Caco-2 (cell line): ENCODE measurements at places on chromosomes 2 and 18. TPM values are rescaled to one million over a fixed set of nuclear protein-coding genes. Genes with fewer than 3 reads are reported as not detected.

DNA sequence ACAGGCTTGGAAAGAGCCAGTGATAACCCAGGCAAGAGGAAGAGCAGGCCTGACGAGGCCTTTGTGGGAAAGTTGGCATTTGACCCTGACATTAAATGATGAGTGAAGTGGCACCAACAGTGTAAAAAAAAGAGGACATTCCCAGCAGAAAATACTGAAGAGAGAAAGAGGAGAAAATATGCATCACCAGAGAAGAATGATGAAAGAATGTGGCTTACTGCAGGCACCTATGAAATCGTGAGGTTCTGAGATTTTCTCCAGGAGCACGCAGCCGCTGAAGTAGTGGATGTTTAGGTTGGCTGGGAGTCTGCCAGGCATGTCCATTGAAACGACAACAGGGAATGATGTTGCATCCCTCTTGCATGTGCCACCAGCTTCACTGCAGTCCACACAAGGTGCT lies 13.8 kb downstream of the EHD3 start:
- no peaks in the 10 kb centered on the region for H3K4me1 ChIP-seq
- H3K27ac ChIP-seq, result no peak overlapping the region
- H3K4me3 ChIP-seq, result no peak overlapping the region
- no peak for DNase-seq

DNA sequence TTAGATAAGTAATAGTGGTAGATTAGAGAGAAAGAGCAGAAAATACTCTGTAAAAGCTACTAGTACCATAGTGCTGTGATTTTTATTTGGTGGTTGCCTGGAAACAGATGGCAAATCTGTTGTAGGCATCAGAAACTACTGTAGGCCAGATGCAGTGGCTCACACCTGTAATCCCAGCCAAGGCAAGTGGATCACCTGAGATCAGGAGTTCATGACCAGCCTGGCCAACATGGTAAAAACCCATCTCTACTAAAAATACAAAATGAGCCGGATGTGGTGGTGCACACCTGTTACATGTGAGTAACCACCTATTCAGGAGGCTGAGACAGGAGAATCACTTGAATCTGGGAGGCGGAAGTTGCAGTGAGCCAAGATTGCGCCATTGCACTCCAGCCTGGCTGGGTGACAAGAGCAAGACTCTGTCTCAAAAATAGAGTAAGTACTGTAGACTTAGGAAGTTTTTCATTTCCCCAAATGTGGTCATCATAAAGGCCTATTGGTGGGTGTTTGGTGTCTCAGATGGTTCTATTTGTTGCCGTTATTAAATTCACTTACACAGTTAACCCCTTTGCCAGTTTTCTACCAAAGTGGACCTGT lies 79.6 kb downstream of the SPTBN1 start:
- no peaks in the 10 kb centered on the region for H3K36me3 ChIP-seq
- H3K27me3 ChIP-seq, result no peaks in the 10 kb centered on the region
- H3K4me1 ChIP-seq, result peaks cover 37% of the 10 kb centered on the region
- no peak for DNase-seq
- H3K4me3 ChIP-seq, result no peak overlapping the region
- H3K27ac ChIP-seq, result peak overlapping the region; percentile 99

- DNase-seq, result no peak
- no peaks in the 10 kb centered on the region; the same call in 1 of the 2 replicates for H3K36me3 ChIP-seq
- no peaks in the 10 kb centered on the region for H3K27me3 ChIP-seq
- H3K4me3 ChIP-seq, result no peak overlapping the region
- H3K4me1 ChIP-seq, result no peaks in the 10 kb centered on the region
These were observed 19.4 kb downstream of the ITGB1BP1 start for GRCh38 chr2:9403924-9404323.

- H3K27me3 ChIP-seq, result no peaks in the 10 kb centered on the region
- H3K4me3 ChIP-seq, result peak overlapping the region; percentile 98
- peaks cover 2% of the 10 kb centered on the region; the same call in 1 of the 2 replicates for H3K36me3 ChIP-seq
- DNase-seq, result peak; percentile 87
- H3K4me1 ChIP-seq, result peaks cover 6% of the 10 kb centered on the region
These were observed 1.1 kb upstream of the MAT2A start for GRCh38 chr2:85537600-85538506.

Gene DLX2
- total RNA-seq, result 0.79 and 0.82 TPM in 2 replicates

- no peaks in the 10 kb centered on the region for H3K27me3 ChIP-seq
- no peak overlapping the region for H3K27ac ChIP-seq
- H3K4me1 ChIP-seq, result 0 out of 2 replicates have a peak, but pooled peaks cover 8% of the 10 kb centered on the region
These were observed 122.0 kb upstream of the MYCN start for GRCh38 chr2:15818318-15818753.

DNA sequence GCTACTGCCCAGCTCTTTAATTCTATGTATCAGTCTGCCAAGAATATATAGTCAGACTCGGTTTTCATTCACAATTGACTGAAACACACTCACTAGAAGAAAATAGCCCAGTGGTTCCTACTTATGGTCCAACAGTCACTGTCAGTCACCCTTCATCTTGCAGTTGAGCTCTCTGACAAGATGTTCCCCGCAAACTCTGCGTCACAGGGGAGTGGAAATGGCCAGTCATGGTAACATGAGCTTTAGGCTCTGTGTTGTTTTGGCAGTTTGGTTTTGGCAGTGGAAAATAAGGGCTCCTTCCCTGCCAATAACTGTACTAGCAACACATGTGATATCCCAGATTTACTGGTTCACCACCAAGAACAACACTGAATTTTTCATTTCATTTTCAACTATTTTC lies 122.5 kb downstream of the PRPF40A start:
- no peaks in the 10 kb centered on the region for H3K4me1 ChIP-seq
- no peak overlapping the region for H3K4me3 ChIP-seq
- DNase-seq, result no peak
- H3K36me3 ChIP-seq, result no peaks in the 10 kb centered on the region
- no peak overlapping the region for H3K27ac ChIP-seq
- H3K27me3 ChIP-seq, result no peaks in the 10 kb centered on the region

Gene SCN3A
- total RNA-seq, result not detected in 2 replicates

- DNase-seq, result no peak
- H3K27ac ChIP-seq, result no peak overlapping the region
- no peaks in the 10 kb centered on the region for H3K36me3 ChIP-seq
- H3K4me3 ChIP-seq, result no peak overlapping the region
- H3K27me3 ChIP-seq, result no peaks in the 10 kb centered on the region
These were observed 178.3 kb upstream of the CCDC68 start for GRCh38 chr18:55137602-55138001.

GRCh38 chr18:48192542-48192941 lies 216.6 kb downstream of the ZBTB7C start:
- no peak overlapping the region for H3K27ac ChIP-seq
- H3K4me3 ChIP-seq, result no peak overlapping the region
- no peaks in the 10 kb centered on the region for H3K36me3 ChIP-seq
- DNase-seq, result no peak

Gene BOLL
- not detected in 2 replicates for total RNA-seq

- no peaks in the 10 kb centered on the region for H3K27me3 ChIP-seq
- H3K36me3 ChIP-seq, result no peaks in the 10 kb centered on the region
- H3K4me1 ChIP-seq, result no peaks in the 10 kb centered on the region
- H3K4me3 ChIP-seq, result no peak overlapping the region
- H3K27ac ChIP-seq, result no peak overlapping the region
These were observed 34.6 kb upstream of the PAIP2B start for GRCh38 chr2:71261534-71261933.

DNA sequence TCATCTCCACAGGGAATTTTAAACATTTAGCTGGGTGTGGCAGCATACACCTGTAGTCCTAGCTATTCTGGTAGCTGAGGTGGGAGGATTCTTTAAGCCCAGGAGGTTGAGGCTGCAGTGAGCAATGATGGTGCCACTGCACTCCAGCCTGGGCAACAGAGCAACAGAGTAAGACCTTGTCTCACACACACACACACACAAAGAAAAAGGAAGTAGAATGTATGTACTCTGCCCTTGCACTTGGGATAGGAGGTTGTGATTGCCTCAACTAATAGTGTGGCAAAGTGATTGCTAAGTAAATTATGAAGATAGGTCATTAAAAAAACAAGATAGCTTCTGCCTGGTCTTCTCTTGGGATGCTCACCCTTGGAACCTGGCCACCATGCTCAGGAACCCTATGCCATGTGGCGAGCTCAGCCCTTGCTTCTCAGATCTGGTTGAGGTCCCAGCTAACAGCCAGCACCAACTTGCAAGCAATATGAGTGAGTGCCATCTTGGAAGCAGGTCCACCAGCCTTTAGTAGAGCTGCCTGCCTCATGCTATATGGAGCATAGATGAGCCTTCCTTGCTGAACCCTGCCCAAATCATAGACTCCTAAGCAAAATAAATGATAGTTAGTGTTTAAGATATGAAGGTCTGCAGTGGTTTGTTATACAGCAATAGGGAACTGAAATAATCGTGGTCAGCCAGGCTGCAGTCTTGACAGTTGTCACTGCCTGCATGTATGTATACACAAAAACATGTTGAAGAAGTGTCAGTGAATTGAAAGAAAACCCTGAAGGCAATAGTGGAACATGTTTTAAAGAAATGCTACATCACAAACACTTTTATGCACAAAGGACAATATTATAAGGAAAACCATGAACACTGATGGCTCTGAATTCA lies 30.1 kb upstream of the PNO1 start:
- no peak overlapping the region for H3K27ac ChIP-seq
- H3K27me3 ChIP-seq, result no peaks in the 10 kb centered on the region
- DNase-seq, result no peak
- no peaks in the 10 kb centered on the region for H3K4me1 ChIP-seq

DNA sequence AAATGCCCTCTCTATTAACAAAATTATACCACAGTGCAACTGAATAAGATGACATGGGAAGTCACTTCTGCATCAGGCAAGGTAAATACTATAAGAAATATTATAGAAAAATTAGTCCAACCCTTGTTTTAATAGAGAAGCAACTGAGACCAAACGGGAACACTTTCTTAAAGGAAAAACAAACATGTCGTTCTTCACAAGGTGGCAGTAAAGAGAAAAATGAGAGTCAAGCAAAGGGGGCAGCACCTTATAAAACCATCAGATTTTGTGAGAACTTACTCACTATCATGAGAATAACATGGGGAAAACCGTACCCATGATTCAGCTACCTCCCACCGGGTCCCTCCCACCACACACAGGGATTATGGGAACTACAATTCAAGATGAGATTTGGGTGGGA lies 481.7 kb upstream of the CRIM1 start:
- DNase-seq, result no peak
- no peaks in the 10 kb centered on the region for H3K4me1 ChIP-seq

GRCh38 chr2:27907547-27907946 lies 17.0 kb downstream of the BABAM2 start:
- H3K27ac ChIP-seq, result no peak overlapping the region
- H3K4me3 ChIP-seq, result no peak overlapping the region
- H3K4me1 ChIP-seq, result no peaks in the 10 kb centered on the region
- no peaks in the 10 kb centered on the region for H3K36me3 ChIP-seq
- no peak for DNase-seq

DNA sequence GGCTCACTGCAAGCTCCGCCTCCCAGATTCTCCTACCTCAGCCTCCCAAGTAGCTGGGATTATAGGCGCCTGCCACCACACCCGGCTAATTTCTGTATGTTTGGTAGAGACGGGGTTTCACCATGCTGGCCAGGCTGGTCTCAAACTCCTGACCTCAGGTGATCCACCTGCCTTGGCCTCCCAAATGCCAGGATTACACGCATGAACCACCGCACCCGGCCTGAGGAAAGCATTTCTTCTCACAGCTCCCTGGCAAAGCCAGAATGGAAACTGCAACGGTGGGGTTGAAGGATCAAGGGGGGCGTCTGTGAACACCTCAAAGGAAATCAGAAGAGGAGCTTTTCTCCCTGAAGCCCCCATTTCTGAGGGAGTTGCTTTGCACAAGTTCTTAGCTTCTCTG lies 11.2 kb upstream of the TEX51 start:
- H3K4me3 ChIP-seq, result no peak overlapping the region
- H3K4me1 ChIP-seq, result no peaks in the 10 kb centered on the region
- H3K36me3 ChIP-seq, result no peaks in the 10 kb centered on the region
- no peaks in the 10 kb centered on the region for H3K27me3 ChIP-seq

DNA sequence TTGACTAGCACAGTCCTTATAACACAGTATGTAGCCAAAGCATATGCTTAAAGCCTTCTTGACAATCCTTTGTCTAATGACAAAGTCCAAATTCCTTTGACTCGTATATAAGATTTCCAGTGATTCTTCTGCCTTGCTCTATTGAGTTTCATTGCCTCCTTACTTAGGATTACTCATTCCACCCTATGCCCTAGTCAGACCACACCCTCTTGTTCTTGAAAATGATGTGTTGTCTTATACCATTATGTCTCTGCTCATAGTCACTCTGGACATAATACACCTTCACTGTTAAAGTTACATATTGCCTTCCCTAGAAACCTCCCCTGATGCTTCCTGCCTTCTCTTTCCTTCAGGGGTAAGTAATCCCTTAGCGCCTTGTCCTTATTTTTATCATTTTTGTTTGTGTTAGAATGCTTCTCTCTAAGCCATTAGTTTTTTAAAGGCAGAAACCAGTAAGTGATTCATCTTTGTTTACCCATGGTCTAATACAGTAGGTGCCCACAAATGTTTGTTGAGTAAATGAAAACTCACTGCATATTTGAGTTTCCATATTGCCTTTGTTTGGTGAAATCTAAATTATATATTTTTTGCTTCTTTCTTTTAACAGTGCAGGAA lies 19.3 kb downstream of the GPD2 start:
- H3K27me3 ChIP-seq, result no peaks in the 10 kb centered on the region
- H3K4me1 ChIP-seq, result peaks cover 23% of the 10 kb centered on the region
- no peak overlapping the region for H3K27ac ChIP-seq
- no peak for DNase-seq

DNA sequence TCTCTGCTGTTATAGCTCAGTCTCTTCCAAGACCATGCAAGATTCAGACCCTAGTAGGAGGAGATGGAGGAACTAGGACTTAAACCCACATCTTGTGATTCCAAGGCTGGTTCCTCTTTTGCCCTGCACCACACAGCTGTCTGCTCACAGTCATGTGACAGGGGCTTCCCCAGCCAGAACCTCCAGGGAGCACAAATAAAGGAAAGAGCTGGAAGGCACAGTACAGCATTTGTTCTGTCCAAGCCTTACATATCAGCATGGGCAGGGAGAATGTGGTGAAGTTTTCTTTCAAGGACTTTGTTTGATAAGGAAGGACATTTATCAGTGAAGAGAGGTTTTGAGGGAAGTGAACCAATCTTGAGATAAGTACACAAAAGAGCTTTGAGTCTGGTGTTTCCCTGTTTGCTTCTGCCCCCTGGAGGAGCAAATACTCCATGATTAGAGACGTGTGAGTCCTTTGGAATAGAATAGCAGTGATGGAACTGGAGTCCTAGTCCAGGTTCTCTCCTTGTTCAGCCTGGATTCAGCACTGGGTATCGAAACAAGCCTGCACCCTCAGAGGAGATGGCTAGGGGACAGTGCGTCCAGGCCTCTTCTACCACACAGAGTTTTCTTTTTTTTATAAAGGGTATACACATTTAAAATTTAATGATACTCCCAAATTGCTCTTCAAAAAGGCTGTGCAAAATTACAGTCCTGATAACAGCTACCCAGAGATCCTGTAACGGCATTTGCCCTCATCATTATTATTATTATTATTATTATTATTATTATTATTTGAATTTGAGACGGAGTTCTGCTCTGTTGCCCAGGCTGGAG lies 24.6 kb upstream of the CASP10 start:
- peaks cover 12% of the 10 kb centered on the region for H3K4me1 ChIP-seq
- H3K27me3 ChIP-seq, result no peaks in the 10 kb centered on the region
- DNase-seq, result peak; percentile 86
- H3K4me3 ChIP-seq, result no peak overlapping the region

- no peak overlapping the region for H3K27ac ChIP-seq
- no peak overlapping the region for H3K4me3 ChIP-seq
- H3K36me3 ChIP-seq, result no peaks in the 10 kb centered on the region
- H3K27me3 ChIP-seq, result no peaks in the 10 kb centered on the region
These were observed 278.4 kb downstream of the TMX3 start for GRCh38 chr18:68436485-68436884.

Gene SLC16A14
- total RNA-seq, result 0.19 TPM in 1 of 2 replicates, not detected in the other

Gene TNP1
- total RNA-seq, result not detected in 2 replicates

Gene STK17B
- 54.7 and 58.0 TPM in 2 replicates for total RNA-seq

Gene IL1F10
- not detected in 2 replicates for total RNA-seq

Gene PAX3
- total RNA-seq, result not detected in 2 replicates

Gene NLRC4
- not detected in 2 replicates for total RNA-seq
